ENCODE measurements at places on chromosomes 7 and 10. TPM values are rescaled to one million over a fixed set of nuclear protein-coding genes. Genes with fewer than 3 reads are reported as not detected.

DNA sequence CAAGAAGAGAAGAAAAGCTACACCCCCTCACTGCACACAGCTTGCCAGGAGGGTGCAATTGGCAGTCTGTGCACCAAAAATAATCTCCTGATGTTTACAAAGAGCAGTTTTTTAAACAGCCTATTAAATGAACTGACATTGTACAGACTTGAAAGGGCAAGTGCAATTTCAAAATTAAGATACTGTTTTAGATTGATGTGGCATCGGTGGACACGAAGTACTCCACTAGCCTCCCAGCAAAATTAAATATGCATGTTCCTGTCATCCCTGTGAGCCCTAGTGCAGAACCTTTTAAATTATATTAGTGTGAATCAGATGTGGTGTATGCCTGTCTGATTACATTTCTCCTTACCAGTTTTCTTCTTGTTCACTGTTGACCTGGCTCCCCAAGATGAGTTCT is 87.9 kb downstream of the WIPF3 start:
- DNase-seq: no peak

PRPS1L1 gene
- total RNA-seq: not detected

- no peak for DNase-seq
Observed at GRCh38 chr10:128894641-128895040, 572.4 kb upstream of the MGMT start.

DNA sequence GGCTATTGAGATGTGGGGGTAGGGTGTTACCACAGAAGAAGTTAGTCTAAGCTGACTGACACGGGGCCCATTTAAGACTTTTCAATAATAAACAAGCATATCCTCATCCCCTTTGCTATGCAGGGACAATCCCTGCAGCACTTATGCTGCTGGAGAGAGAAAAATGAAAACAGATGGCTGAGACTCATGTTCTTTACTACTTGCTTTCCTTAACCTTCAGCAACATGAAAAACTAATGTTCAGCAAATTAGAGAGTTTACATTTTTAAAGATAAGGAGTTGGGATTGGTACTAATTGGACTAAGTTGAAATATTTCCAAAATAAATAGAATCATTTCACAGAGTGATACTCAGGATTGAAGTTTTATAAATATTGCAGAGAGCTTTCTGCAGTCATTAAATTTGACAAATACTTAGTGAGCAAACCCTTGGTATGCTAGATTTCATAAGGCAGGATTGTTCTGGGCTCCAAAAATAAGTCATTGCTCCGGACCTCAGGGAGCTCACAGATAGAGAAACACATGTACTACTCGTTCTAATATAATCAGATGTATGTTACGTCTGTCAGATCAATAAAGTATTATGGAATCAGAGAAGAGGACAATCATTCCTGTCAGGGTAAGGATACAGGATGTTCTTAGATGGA is 147.1 kb upstream of the LRRN3 start:
- DNase-seq: no peak

GRCh38 chr7:35035511-35035961 is 1.7 kb downstream of the DPY19L1 start:
- DNase-seq: no peak

MRPS24 gene
- total RNA-seq: 171 TPM

Data from right atrium auricular region (tissue), 2 donors.